ENCODE measurements at places on chromosomes 3 and 15. TPM values are rescaled to one million over a fixed set of nuclear protein-coding genes. Genes with fewer than 3 reads are reported as not detected.

Gene NUDT16
- 11.8 TPM for total RNA-seq

Gene FOXB1
- total RNA-seq: not detected

Gene GRM7
- under 0.01 TPM for total RNA-seq

Gene AADAC
- total RNA-seq: under 0.01 TPM

Gene HTR3E
- total RNA-seq: not detected

Gene ZMYND10
- total RNA-seq: 0.20 TPM

Gene WNT5A
- total RNA-seq: 1.6 TPM

Gene CILP
- not detected for total RNA-seq

Gene AQP9
- not detected for total RNA-seq

Gene TGM4
- under 0.01 TPM for total RNA-seq

Gene WDR72
- not detected for total RNA-seq

Gene CACNA1D
- total RNA-seq: not detected

Gene TIMP4
- total RNA-seq: 0.40 TPM

Gene VIPR1
- total RNA-seq: not detected

Gene RAB5A
- total RNA-seq: 60.4 TPM

Gene CLDN11
- total RNA-seq: 27.6 TPM

Gene NSMCE3
- 5.0 TPM for total RNA-seq

Gene SOX14
- not detected for total RNA-seq

Gene KNL1
- 2.0 TPM for total RNA-seq

Gene TRIM59
- 9.9 TPM for total RNA-seq

Gene SI
- not detected for total RNA-seq

Gene MESP2
- total RNA-seq: not detected

Gene CACNA2D3
- not detected for total RNA-seq

Gene EFHB
- 0.20 TPM for total RNA-seq

Gene CCDC54
- total RNA-seq: not detected

Gene ABI3BP
- 7.7 TPM for total RNA-seq

Gene TNIK
- 9.7 TPM for total RNA-seq

Gene MLF1
- 4.8 TPM for total RNA-seq

Gene CCDC191
- 0.79 TPM for total RNA-seq

Gene DUOXA2
- not detected for total RNA-seq

Gene PP2D1
- not detected for total RNA-seq

Gene FRMD5
- 1.5 TPM for total RNA-seq

Gene NR1I2
- total RNA-seq: not detected

Gene PTPRG
- 5.8 TPM for total RNA-seq

Gene HGD
- under 0.01 TPM for total RNA-seq

Gene ZPLD1
- not detected for total RNA-seq

Gene PLCD1
- 13.7 TPM for total RNA-seq

Gene AHSG
- not detected for total RNA-seq

Gene AADACL2
- total RNA-seq: not detected

Gene FAM131A
- total RNA-seq: 19.0 TPM

Gene DAZL
- not detected for total RNA-seq
